Hepatocyte (in vitro differentiated cells): ENCODE measurements at places on chromosomes 16 and 17. TPM values are rescaled to one million over a fixed set of nuclear protein-coding genes. Genes with fewer than 3 reads are reported as not detected.

DNA sequence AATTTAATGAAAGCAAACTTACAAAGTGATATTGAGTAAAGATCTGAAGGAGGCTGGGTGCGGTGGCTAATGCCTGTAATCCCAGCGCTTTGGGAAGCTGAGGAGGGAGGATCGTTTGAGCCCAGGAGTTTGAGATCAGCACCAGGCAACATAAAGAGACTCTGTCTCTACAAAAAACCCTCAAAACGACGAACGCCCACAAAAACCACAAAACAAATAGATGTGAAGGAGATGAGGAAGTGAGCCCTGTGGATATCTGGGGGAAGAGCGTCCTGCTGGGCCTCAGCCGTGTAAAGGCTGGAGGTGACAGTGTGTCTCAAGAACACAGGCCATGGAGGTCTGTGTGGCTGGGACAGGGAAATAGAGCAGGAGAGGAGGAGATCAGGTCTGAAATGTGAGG is 68.8 kb downstream of the ITFG1 start:
- DNase-seq: no peak

Gene RAB37
- 5.9 and 6.1 TPM in 2 replicates for total RNA-seq

Gene OR4D1
- total RNA-seq: not detected in 2 replicates

Gene CRISPLD2
- total RNA-seq: 253 and 281 TPM in 2 replicates

Gene TMC8
- 0.07 and 0.16 TPM in 2 replicates for total RNA-seq

DNA sequence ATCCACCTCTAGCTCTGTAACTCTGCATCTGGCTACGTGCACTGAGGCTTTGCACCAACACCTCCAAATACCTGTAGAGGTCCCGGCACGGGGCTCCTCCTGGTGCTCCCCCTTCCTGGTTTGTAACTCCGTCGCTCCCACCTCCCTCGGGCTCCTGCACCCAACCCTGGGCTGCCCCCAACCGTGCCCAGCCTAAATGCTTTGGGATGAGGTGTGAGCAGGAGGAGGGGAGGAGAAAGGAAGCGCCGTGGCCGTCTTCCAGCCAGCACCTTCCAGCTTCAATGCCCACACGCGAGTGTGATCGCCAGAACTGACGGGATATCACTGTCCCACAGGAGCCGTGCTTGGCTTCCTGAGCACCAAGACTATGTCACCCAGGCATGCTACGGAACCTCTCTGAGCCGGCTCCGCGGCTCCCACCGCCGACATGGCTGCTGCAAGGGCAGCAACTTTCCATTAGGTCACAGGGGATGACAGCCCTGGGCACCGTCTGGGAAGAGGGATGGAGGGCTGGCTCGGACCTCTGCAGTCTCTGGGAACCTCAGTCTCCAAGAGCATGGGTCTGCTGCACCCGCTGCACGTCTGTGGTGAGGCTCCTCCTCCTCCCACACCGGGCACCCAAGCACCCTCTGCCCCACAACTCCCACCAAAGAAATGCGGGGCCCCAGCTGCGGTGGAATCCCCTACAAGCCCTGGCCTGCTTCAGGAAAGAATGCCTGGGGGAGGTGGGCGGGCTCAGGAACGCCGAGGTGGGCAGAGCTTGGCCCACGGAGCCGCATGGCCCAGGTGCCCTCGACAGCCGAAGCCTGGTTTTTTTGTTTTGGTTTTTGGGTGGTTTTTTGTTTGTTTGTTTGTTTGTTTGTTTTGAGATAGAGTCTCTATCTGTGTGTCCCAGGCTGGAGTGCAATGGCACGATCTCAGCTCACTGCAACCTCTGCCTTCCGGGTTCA is 6.4 kb upstream of the SLC38A10 start:
- DNase-seq: no peak

DNA sequence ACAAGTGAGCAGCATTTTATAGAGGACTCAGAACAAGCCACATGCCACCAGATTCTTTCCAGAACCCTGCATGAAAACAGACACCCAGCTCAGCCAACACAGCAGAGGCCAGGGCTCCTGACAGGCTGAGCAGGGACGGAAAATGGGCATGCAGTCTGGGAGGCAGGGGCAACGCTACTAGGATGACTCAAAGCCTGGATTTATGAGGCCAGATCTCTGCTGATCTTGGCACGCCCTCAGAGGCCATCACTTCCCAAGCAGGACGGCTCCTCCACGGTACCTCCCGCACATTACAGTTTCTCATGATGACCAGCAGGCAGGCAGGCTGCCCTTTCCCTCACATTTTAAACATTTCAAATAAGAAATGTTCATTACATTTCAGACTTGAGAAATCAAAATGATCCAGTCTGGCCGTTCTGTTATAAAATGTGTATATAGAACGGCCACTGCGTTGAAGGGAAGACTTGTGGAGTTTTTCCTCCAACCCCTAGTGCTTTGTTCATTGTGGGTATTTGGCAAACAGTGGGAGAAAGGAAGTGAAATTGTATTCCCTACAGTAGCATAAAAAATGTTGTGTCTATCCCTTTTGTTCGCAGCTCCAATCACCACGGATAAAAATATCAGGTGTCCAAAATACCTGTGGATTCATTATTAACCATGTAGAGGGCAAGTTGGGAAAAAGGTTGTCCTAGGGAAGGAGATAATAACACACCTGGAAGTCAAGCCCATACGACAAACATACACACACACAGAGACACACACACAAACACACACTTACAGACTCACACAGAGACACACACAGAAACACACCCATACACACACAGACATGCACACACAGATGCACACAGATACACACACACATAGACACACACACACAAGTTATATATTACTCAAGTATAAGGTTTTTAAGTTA is 64.8 kb upstream of the ADAMTS18 start:
- DNase-seq: peak; percentile 59

DNA sequence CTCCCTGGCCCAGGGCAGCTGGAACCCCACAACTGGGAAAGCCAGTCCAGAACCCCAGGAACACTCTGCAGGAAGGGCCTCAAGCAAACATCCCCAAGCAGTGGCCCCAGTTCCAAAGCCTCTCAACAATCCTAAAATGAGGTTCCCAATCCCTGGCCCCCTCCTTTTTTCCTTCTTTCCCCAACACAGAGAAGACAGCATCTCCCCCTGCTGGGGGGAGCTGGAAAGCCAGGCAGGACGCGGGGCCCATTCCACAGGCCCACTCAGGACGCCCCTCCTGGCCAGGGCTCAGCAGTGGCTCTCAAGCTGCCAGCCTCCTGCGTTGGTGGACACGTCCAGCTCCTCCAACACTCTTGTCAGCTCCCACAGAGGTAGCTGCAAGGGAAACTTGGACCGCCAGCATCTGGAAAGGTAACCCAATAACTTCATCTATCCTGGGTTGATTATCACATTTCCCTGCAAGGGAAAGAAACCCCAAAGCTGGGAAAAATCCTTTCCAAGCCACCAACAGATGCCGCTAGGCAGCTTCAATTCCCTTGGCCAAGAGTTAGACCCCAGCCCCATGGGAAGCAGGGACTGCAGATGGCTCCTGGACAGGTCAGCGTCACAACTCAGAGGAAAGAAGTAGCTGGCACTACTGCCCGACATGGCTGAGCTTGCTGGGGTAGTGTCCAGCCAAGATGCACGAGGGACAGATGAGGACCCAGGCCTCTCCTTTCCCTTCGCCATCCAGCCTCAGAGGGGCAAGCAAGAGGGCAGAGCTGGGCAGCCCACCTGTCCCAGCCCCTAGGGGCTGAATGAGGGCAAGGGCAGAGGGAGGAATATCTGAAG is 7.6 kb downstream of the HDAC5 start:
- DNase-seq: peak; percentile 69

- DNase-seq: no peak
Observed at GRCh38 chr17:32298298-32298697, 32.7 kb downstream of the RHBDL3 start.

DNA sequence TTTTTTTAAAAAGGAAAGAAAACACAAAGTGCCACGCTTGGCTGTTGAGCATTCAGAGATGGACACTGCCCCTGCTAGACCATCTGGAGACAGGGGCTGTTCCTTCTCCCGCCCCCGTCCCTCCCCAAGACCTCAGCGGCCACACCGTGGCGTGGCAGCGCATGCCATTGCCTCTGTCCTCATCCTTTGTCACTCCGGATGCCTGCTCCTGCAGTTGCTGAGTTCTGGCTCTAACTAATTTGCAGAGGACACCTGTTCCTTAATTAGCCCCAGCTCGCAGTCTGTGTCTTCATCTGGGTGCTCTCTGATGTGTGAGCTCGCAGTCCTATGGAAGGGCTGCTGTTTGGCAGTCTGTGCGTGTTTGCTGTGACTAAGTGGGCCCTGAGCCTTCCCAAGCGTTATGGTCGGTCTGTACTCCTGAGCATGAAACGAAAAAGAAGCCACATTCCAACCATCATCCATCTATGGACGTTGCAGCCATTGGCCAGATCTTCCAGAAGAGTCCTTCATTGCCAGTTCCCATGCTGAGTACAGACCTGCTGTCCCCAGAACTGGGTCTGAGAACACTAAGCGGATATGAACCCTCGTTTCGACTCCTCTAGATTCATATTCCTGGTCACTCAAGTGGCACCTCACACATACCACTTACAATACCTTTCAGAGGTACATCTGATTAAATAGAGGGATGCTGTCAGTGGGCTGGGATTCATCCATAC is 40.9 kb upstream of the NAT9 start:
- DNase-seq: no peak

DNA sequence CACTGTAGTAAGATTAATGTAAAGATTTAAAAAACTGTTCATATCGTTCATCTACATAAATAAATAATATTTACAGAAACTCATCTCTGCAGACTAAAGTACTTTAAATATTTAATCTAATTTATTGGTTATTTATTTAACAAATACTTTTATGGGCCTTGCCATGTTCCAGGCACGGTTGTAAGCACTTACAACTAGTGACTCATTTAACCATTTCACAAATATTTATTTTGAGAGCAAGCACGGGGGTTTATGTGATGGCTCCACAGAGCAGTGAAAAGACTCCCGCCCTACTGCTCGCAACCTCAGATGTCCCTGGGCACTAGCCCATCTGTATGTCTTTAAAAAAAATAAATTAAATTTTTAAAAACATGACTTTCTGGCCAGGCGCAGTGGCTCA is 575.9 kb downstream of the WWOX start:
- DNase-seq: peak; percentile 31

DNA sequence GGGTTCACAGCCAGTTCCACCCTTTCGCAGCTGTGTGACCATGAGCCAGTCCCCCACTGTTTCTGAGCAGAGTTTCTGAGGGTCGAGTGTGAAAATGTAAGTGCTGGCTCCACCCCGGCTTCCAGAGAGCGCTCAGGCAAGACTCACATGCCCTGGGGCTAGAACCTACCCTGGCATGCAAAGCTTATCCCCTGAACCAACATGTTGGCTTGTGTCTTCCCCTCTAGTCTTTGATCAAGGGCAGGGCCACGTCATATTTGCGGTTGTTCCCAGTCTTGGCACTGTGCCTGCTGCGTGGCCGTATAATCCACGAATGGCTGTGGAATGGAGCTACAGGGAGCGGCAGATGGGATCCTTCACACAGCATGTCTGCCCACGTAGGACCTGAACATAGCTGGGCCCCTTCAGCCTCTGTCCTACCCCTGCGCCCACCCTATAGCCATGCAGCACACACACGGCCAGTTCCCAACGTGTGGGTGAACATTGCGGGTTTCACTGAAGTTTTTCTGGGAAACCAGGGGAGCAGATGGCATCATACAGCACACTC is 84.8 kb downstream of the MRM1 start:
- DNase-seq: no peak

GRCh38 chr17:35709874-35710273 is 21.6 kb upstream of the RASL10B start:
- no peak for DNase-seq

Gene DLX4
- total RNA-seq: 0.17 and 0.32 TPM in 2 replicates

Gene VPS35
- total RNA-seq: 221 and 224 TPM in 2 replicates

Gene MARVELD3
- total RNA-seq: 35.5 and 37.7 TPM in 2 replicates

DNA sequence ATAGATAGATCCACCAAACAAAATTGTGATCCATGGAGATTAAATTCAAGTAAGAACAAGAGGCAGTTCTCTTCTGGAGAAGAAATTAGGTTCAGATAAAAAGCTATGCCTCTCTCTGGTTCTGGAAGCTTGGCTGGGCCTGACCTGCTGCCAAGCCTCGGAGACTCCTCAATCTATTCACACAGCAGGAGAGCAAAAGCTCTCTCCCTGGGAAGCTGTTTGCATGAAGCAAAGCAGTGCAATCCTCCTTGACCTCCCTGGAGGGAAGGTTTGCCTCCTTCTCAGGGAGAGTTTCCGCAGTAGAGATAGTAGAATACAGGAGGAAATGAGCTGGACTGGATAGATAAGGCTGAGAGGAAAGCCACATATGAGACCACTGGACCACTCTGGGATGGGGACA is 78.1 kb upstream of the GNAO1 start:
- DNase-seq: no peak

DNA sequence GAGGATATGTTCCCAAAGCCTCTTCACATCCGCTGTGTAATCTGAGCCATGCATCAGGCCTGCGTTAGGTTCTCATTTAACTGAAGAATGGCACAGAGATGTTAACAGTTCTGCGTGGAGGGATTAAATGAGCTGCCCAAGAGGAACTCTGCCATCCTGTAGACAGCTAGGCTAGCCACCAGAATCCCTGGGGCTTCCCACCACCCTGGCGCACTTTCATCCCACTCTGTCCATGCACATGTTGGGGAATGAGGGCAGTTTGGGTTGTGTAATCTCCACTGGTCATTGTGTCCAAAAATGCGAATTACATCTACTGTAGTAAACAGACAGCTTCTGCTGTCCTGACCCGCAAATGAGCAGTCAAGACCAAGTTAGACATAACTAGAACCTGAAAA is 1.0 kb upstream of the GLG1 start:
- no peak for DNase-seq

GRCh38 chr17:17740615-17741348 is 59.5 kb downstream of the RAI1 start:
- peak; percentile 59 for DNase-seq

DNA sequence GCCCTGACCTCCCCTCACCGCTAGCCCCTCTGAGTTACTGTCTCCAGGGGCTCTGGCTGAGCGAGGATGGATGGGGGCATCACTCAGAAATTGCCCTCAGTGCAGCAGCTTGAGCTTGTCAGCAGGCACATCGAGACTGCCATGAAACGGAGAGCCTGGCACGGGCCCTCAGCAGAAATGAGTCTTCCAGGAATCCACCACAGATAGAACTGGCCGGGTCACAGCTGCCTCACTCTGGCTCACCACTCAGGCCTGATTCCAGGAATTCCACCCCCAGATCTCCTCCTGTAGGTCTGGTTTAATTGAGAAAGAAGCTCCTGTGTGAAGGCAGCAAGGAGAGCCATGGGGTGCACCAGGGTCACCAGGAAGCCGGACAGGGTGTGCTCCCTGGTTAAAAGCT is 85.5 kb downstream of the GSG1L start:
- no peak for DNase-seq

Gene PIRT
- not detected in 2 replicates for total RNA-seq

DNA sequence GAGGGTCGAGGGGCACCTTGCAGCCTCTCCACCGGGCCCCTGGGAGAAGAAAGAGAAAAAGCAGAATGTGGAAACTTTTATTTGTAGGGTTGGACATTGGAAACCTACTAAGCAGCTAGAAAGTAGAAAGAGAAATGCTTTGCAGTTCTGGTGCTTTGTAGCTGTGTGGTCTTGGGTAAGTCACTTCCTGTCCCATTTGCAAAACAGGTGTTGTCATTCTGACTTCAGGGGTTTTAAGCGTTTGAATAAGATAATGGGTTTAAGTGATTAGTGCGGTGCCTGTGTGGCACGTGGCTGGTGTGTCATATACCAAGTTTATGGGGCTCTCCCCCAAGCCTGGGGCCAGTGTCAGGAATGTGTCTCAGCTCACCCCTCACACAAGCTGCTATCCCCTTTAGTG is 1.6 kb downstream of the CA4 start:
- no peak for DNase-seq

- DNase-seq: no peak
Observed at GRCh38 chr16:67548265-67549126, 13.8 kb upstream of the CTCF start.

- DNase-seq: peak; percentile 40
Observed at GRCh38 chr16:57694231-57694724, 328 bp upstream of the DRC7 start.
